CD8-positive, alpha-beta memory T cell (primary cell): ENCODE measurements at places on chromosomes 11 and 22. TPM values are rescaled to one million over a fixed set of nuclear protein-coding genes. Genes with fewer than 3 reads are reported as not detected.

Gene CAPN5
- 0.78 TPM for total RNA-seq

Gene TRIM51
- total RNA-seq = not detected

Gene SEC14L6
- total RNA-seq = not detected

Gene SRRD
- 33.3 TPM for total RNA-seq

Gene ALDH3B1
- total RNA-seq = 0.33 TPM

Gene BAIAP2L2
- 0.58 TPM for total RNA-seq

DNA sequence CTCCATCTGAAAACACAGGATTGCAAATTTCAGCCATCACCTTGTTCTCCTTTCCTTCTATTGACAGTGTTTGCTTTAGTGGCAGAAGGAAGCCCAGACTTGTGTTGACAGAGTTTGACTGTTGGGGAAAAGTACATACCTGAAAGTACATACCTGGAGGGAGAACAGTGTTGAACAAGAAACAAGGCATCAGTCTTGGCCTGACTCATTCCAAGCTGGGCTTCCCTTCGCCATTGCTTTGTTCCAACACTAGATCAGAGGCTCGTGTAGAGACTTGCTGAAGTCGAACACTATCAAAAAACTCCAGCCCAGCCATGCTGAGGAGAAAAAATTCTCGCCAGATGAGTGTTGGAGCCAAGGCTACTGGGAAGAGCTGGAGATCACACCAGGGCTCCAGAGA is 133.4 kb downstream of the BBOX1 start:
- H3K36me3 ChIP-seq = no peaks in the 10 kb centered on the region
- H3K4me3 ChIP-seq = no peak overlapping the region
- no peak for DNase-seq
- no peaks in the 10 kb centered on the region for H3K4me1 ChIP-seq
- H3K27ac ChIP-seq = no peak overlapping the region

GRCh38 chr11:117189191-117189940 is 9.8 kb upstream of the TAGLN start:
- DNase-seq = no peak
- H3K27me3 ChIP-seq = no peaks in the 10 kb centered on the region
- H3K27ac ChIP-seq = no peak overlapping the region
- H3K4me3 ChIP-seq = no peak overlapping the region

GRCh38 chr22:50696799-50697561 is 24.4 kb downstream of the SHANK3 start:
- H3K4me1 ChIP-seq = no peaks in the 10 kb centered on the region
- DNase-seq = no peak
- H3K4me3 ChIP-seq = no peak overlapping the region
- no peaks in the 10 kb centered on the region for H3K36me3 ChIP-seq

- H3K4me1 ChIP-seq = no peaks in the 10 kb centered on the region
- DNase-seq = no peak
- H3K4me3 ChIP-seq = no peak overlapping the region
- no peak overlapping the region for H3K27ac ChIP-seq
- no peaks in the 10 kb centered on the region for H3K36me3 ChIP-seq
Measured at GRCh38 chr11:2579315-2580060, 120.3 kb downstream of the KCNQ1OT1 start.

GRCh38 chr11:15815246-15816195 is 540.8 kb downstream of the SOX6 start:
- no peak overlapping the region for H3K27ac ChIP-seq
- no peak for DNase-seq
- no peaks in the 10 kb centered on the region for H3K27me3 ChIP-seq
- H3K4me1 ChIP-seq = no peaks in the 10 kb centered on the region
- no peaks in the 10 kb centered on the region for H3K36me3 ChIP-seq

- H3K27me3 ChIP-seq = no peaks in the 10 kb centered on the region
- H3K27ac ChIP-seq = no peak overlapping the region
- H3K36me3 ChIP-seq = no peaks in the 10 kb centered on the region
Measured at GRCh38 chr11:94330789-94331188, 26.4 kb downstream of the IZUMO1R start.

GRCh38 chr11:57667736-57668433 is at the start of gene ZDHHC5:
ZDHHC5 (plus strand) TSS chr11:57668114; CDS start chr11:57673091, 4,977 bp downstream.
- DNase-seq = peak; percentile 99
- no peaks in the 10 kb centered on the region for H3K27me3 ChIP-seq
- peaks cover 13% of the 10 kb centered on the region for H3K36me3 ChIP-seq
- H3K27ac ChIP-seq = peak within 1 kb of the TSS; percentile 97
- peak within 1 kb of the TSS; percentile 84 for H3K4me3 ChIP-seq

DNA sequence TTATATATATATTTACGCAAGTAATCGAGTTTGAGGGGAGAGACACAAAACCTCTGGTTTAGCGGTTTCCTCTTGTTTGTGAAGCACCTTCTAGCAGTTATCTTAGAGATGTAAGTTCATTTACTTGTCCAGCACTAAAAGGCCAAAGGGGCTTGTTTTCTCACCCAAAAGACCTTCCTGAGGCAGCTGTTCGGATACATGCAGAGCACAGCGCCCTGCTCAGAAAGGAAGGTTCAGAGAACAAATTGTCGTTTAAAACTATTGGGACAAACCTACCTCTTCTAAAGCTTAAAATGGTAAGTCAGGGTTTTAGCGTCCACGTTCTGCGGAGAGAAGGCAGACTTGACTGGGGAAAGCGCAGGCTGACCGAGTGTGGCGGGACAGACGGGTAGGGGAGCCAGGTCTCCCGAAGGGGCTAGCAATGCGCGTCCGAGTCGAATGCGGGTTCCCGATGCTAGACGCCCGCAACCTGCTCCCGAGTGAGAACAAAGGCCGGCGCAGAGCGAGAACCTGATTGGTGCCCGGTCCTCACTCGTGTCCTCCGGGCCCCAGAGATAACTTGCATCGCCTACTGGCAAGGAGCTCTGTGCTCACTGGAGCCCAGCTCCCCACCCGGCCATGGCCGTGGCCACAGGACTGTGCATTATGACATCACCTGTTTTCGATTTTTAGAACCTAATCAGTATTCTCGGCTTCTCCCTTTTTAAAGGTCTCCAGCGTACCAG is 1.0 kb upstream of the SESN3 start:
- peaks cover 24% of the 10 kb centered on the region for H3K4me1 ChIP-seq
- H3K27me3 ChIP-seq = no peaks in the 10 kb centered on the region
- peak; percentile 72 for DNase-seq
- peak overlapping the region; percentile 60 for H3K27ac ChIP-seq
- H3K36me3 ChIP-seq = no peaks in the 10 kb centered on the region

GRCh38 chr11:1853376-1854131 is 670 bp downstream of the LSP1 start:
- H3K4me3 ChIP-seq = peak overlapping the region; percentile 63
- no peaks in the 10 kb centered on the region for H3K27me3 ChIP-seq
- no peaks in the 10 kb centered on the region for H3K36me3 ChIP-seq
- H3K4me1 ChIP-seq = peaks cover 83% of the 10 kb centered on the region
- H3K27ac ChIP-seq = peak overlapping the region; percentile 74

- no peak for DNase-seq
- H3K4me1 ChIP-seq = no peaks in the 10 kb centered on the region
- no peaks in the 10 kb centered on the region for H3K27me3 ChIP-seq
- H3K4me3 ChIP-seq = no peak overlapping the region
- no peak overlapping the region for H3K27ac ChIP-seq
Measured at GRCh38 chr22:47035425-47035881, 273.0 kb downstream of the TBC1D22A start.

DNA sequence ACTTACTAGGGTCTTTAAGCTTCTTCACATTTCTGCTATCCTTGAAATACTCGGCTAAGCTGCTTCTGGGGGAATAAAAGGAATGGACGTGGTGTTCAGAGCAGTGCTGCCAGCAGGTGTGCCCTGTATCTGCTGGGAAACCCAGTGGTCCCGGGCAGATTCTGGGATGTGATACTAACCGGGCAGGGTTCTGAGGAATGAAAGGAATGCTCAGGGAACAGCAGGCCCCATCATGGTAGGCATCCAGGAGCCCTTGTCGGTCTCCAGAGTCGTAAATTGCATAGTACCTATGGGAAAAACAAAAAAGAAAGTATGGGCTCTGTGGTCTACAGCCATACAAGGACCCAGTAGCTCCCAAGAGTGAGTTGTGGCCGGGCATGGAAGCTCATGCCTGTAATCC is 4.5 kb upstream of the TMEM223 start:
- H3K27me3 ChIP-seq = no peaks in the 10 kb centered on the region
- H3K36me3 ChIP-seq = peaks cover 79% of the 10 kb centered on the region
- H3K4me3 ChIP-seq = no peak overlapping the region
- H3K27ac ChIP-seq = no peak overlapping the region
- DNase-seq = no peak

DNA sequence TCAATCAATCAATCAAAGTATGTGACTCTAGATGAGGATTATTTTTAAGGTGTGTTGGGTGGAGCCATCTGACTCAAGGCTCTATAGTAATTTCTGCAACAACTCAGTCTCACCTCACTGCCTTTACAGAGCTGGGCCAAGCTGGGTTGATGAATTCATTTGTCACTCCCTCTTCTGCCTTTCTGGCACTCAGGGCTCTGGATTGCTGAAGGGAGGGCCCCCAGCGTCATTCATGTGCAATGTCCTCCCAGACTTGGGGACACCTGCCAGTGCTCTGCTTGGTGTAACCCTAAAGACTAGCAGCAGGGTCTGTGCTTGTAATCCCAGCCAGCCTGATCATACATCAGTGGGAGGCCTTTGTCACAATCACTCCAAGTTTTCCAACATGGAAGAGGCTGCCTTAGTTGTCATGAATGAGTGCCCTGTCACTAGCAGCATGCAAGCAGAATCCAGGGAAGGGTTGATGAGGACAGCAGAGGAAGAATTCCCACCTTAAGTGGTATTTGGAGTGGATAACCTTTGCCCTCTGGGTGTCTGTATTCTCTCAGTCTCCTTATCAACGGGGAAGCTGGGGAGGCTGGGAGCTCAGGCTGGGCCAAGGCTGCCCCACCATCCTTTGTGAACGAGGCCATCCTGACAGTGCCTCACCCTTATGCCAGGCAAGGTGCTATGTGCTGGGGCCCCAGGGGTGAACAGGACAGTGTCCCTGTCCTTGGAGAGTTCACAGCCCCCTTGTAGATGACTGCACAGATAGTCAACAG is 2.0 kb upstream of the TP53I11 start:
- no peaks in the 10 kb centered on the region for H3K36me3 ChIP-seq
- no peaks in the 10 kb centered on the region for H3K4me1 ChIP-seq
- DNase-seq = no peak
- H3K4me3 ChIP-seq = no peak overlapping the region
- no peak overlapping the region for H3K27ac ChIP-seq

GRCh38 chr11:61037441-61038093 is 64.7 kb upstream of the CD5 start:
- peaks cover 54% of the 10 kb centered on the region for H3K4me1 ChIP-seq
- H3K36me3 ChIP-seq = no peaks in the 10 kb centered on the region
- DNase-seq = no peak
- no peak overlapping the region for H3K27ac ChIP-seq

DNA sequence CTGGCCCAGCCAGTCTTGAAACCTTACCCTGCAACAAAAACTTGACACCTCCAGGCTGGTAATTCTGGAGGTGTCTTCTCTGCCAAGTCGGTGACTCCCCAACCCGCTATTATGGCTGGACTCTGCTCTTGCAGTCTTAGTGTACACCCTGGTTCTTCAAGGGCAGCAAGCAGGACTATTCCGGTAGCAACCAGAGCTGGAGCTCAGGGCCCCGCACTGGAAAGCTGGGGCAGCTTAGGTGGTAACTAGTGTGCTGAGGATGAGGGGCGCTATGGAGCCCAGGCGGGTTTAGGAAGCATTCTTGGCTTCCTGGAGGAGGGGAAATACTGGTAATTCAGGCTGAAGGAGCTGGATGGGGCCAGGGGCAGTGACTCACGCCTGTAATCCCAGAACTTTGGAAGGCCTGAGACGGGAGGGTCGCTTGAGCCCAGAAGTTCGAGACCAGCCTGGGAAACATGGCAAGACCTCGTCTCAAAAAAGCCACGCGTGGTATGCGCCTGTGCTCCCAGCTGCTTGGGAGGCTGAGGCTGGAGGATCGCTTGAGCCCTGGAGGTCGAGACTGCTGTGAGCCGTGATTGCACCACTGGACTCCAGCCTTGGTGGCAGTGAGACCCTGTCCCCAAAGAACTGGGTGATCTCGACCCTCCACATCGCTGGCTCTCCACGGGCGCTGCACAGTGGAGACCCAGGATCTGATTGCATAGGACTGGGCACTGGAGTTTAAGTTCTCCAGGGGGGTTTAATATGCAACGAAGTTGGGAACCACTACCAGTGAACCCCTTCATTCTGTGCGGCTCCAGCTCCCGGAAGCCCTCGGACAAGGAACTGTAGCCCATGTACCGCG is 10.6 kb upstream of the AIFM3 start:
- H3K36me3 ChIP-seq = peaks cover 13% of the 10 kb centered on the region
- H3K4me3 ChIP-seq = no peak overlapping the region

DNA sequence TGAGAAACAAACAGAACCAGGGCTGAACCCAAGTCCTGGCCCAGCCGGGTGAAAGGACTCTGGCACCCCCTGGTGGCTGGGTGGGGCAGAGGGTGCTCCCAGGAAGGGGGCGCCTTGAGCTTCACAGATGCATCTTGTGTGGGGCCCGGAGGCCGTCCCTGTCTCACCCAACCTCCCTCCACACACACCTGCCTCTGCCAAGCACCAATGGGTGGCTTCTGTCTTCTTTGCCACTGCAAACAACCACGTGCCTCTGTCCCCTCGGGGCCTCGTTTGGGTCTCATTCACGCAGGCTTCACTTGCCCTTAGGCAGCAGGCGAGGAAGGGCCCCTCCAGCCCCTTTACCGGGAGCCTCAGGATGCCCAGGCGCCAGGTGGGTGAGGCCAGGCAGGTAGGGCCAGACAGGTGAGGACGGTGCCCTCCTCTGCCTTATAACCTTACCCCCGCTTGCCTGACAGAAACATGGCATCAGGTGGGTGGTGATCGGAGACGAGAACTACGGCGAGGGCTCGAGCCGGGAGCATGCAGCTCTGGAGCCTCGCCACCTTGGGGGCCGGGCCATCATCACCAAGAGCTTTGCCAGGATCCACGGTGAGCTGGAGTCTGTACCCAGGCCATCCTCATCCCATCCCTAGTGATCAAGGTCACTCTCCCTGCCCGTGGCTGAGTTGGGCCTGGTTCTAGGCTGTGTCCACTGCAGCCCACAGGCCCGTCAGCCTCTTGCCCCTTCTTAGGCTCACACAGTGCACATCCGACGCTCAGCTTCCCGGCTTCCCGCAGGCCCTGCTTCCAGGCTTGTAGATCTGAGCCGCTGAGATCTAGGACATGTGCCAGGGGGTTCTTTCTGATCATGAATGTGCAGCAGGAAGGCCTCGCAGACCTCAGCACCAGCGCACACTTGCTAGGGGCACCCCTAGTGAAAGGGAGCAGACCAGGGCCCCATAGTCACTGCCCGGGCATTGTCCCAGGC is 17.2 kb downstream of the POLR3H start:
- H3K36me3 ChIP-seq = peaks cover 21% of the 10 kb centered on the region
- no peak overlapping the region for H3K4me3 ChIP-seq
- H3K27ac ChIP-seq = no peak overlapping the region
- DNase-seq = peak; percentile 63

- no peaks in the 10 kb centered on the region for H3K27me3 ChIP-seq
- H3K4me1 ChIP-seq = no peaks in the 10 kb centered on the region
Measured at GRCh38 chr22:26753125-26753862, 95.9 kb downstream of the MIAT start.

DNA sequence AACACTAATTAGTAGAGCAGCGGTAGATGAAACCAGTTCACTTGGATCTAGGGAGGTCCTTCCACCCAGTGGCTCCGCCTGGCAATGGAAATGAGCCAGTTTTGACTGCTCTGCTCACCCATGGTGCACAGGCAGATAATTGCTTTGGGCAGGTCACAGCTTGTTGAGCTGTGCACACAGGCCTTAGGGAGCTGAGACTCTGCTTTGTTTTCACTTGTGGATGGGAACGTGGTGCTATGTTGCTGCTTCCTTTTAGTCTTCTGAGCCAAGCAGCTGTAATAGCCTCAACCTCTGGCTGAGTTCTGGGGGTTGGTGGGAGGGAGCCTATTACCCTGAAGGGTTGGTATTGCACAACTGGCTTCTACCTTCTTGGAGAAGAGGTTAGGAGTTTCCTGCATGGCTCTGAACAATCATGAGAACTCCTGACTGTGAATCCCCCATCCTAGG is 262.3 kb upstream of the MTNR1B start:
- no peaks in the 10 kb centered on the region for H3K4me1 ChIP-seq
- H3K27me3 ChIP-seq = no peaks in the 10 kb centered on the region
- no peak for DNase-seq
